Lung (tissue), 17 donors: ENCODE measurements at places on chromosomes 4 and X. TPM values are rescaled to one million over a fixed set of nuclear protein-coding genes. Genes with fewer than 3 reads are reported as not detected.

GRCh38 chr4:128354205-128354821 lies 66.7 kb upstream of the PGRMC2 start:
- peak; percentile 35 for DNase-seq

The TRIM61 gene
- total RNA-seq = 1.8 TPM

- DNase-seq = no peak
These were observed 5.0 kb downstream of the ARMCX5 start for GRCh38 chrX:102604327-102604726.

DNA sequence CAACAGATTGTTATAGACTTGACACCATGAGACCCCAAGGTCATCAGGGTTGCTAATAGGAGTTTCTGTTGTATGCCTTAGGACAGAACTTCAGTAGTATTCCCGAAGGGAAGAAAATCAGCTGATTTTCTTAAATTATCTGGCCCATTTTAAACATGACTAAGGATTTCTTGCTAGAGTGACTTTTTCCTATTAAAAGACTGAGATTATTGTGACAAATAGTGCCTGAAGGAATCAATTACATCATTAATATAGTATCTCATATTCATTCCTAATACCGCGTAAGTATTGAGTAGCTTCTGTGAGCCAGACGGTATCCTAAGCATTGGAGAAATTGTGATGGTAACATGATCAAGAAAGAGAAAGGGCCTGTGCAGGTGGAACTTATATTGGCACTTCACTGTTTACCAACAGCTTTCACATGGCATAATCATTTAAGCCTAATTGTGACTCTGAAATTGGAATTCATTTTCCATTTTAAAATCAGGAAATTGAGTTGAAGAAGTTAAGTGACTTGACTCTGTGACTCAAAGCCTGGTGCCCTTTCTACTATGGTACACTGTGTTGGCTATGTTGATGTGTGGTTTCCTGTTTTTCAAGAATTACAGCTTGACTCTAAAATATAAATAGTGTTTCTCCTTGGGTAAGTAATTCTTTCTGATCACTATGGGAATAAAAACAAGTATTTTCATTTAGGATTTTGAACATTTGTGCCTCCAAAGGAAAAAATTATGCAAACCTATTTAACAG lies 4.1 kb downstream of the AFF1 start:
- DNase-seq = no peak

DNA sequence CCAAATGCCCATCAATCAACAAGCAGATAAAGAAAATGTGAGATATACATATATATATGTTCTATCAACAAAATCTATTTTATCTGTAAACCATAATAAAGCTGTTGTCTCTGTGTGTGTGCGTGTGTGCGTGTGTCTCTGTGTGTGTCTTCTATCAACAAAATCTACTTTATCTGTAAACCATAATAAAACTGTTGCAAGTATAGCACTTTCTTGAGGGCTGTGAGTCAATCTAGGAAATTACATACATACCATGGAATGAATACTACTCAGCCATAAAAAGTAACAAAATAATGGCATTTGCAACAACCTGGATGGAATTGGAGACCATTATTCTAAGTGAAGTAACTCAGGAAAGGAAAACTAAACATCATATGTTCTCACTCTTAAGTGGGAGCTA lies 12.5 kb upstream of the PLK4 start:
- no peak for DNase-seq

The UGT2A1 gene
- not detected for total RNA-seq

- DNase-seq = no peak
These were observed 121.1 kb downstream of the BANK1 start for GRCh38 chr4:101911616-101912015.
